Retina (tissue), 1 donor: ENCODE measurements at places on chromosomes 11 and 22.
A peak's percentile ranks its signal among the peaks of the same experiment; 100 is the strongest.

- DNase-seq, result peak; percentile 3
These were observed 12.2 kb upstream of the OR52D1 start for GRCh38 chr11:5476186-5476819.

DNA sequence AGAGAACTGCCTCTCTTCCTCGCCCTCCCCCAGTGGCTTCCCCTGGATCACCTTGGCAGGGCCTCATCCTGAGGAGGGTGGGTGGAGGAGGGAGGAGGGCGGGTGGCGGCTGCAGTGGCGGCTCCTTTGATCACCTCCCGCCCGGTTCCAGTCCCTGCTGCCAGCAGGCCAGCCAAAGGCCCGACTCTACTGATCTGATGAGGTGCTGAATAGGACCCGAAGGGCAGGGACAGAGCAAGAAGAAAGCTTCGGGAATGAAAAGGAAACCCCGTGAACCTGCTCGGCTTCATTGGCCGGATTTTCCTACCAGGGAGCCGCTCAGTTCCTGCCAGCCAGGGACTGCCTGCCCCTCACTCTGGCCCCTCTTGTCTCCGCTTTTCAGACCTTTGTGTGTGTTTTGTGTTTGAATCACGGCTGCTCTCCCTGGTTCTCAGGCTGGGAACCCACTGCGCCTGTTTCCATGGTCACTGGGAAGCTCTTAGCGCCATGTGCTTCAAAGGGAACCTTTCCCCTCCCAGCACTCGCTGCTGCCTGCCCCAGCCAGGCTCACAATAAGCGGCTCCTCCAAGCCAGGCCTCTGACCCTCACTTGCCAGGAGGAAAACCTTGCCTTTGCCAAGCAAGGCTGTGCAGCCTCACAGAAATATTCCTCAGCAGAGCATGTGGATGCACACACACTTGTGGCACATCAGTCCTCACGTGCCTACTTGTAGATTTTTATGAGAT is 56.8 kb downstream of the C22orf31 start:
- DNase-seq, result peak; percentile 84

GRCh38 chr11:95102733-95103132 is 13.1 kb downstream of the ENDOD1 start:
- DNase-seq, result no peak

DNA sequence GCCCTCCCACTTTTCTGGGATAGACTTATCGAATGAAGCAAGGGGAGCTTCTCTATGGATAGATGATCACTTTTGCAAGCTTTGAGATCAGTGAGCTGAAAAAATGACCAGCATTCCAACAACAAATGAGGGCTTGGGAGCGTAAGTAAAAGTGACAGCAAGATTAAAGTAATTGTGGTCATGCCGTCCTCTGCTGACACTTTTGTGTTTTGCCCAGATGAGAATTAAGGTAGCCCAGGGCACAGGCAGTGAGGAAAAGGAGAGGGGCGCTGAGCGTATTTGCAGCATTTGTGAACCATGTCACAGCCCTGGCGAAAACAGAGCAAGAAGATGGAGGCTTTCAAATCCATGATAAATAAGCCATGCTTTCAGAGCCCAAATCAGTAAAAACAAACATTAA is 24.6 kb upstream of the TMA7B start:
- peak; percentile 73 for DNase-seq

DNA sequence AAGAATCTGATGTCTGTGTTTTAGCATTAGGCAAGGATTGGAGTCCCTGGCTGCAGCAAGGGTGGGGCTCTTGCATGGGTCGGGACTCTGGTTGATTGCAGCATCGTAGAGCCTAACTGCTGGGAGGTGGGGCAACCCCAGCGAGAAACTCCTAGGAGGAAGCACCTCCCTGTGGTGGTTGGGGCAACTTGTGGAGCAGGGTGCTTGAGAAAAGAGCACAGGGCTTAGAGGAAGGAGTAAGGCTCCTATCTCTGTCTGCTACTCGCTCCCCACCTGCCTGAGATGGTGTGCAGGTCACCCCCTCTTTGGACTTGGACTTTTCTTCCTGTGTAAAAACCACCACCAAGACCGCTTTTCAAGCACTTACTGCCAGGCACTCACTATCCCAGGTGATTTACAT is 15.6 kb downstream of the SREBF2 start:
- no peak for DNase-seq

- no peak for DNase-seq
These were observed 22.0 kb downstream of the TAF1D start for GRCh38 chr11:93719310-93719709.

DNA sequence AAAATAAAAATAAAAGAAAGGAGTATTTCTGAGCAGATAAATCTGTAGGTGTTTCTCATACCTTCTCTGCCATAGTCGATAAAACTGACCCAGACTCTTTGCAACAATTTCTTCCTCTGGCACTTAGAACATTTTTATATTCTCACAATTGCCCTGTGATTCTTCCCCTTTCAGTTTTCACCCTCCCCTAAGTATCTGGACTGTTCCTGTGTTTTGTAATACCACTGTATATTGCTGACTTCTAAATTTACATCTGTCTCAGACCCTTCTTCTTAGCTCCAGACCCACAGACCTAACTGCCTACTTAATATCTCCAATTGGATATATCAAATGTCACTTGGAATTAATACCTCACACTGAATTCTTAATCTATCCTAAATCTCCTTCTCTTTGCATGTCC is 133.4 kb upstream of the DDI1 start:
- no peak for DNase-seq

DNA sequence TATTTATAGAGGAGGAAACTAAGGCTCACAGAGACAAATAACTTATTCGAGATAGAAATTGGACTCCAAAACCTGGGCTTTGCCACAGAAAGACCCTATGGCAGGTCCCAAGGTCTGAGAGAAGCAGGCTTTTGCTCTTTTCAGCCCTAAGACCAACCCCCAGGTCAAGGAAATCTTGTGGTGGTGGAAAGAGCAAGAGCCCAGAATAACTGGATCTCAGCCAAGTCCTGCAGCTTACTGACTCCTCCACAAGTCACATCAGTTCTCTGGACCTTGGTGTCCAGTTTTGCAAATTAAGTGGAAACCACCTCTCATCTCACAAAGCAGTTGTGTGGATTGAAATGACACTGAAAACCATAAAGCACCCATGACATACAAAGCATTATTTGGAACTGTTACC is 122.2 kb downstream of the C11orf58 start:
- DNase-seq, result no peak

DNA sequence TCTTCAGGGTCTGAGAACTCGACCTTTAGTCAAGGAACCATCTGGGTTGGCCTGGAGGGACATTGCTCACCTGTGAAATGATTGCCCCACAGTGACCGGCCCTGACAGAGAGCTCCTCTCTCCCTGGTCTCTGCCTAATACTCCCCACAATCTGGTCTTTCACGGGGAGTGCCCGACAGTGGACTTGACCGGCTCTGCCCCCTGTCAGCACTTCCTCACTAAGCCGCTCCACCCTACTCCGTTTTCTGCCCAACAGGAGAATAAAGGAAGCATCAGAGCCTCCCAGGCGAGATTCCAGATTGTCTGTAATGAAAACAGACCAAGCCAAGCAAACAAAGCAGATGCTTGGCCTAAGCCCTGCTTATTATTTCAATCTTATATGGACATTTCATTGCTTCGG is 87.8 kb downstream of the FBXO7 start:
- no peak for DNase-seq

GRCh38 chr22:21823740-21824444 is 43.6 kb downstream of the MAPK1 start:
- no peak for DNase-seq

DNA sequence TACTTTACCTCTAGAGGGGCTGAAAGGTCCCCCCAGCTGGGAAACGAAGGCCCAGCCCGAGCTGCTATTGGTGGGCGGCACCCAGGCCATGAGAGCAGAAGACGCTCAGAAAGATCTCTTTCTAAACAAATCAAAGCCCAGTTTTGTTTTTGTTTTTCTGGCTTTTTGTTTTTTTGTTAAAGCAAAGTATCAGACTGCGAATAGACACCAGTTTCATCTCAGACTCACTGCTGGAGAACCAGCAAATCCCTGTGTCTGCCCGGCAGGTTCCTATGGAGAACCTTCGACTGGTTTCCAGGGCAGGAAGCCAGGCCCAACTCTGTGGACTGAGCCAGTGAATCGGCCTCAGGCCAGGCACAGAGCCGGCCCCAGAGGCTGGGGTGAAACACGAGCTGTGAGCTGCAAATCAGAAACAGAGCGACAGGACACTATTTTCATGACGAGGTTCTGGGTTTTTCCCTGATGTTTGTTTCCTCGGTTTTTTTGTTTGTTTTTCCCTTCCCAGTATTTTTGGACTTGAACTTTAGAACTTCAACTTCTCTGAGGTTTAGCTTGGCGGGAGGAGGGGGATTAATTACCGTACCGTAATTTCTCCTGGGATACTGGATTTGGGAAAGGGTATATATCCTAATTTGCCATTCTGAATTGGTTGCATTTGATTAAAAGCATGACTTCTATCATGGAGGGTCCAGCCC is 16.0 kb upstream of the B4GALNT4 start:
- no peak for DNase-seq

DNA sequence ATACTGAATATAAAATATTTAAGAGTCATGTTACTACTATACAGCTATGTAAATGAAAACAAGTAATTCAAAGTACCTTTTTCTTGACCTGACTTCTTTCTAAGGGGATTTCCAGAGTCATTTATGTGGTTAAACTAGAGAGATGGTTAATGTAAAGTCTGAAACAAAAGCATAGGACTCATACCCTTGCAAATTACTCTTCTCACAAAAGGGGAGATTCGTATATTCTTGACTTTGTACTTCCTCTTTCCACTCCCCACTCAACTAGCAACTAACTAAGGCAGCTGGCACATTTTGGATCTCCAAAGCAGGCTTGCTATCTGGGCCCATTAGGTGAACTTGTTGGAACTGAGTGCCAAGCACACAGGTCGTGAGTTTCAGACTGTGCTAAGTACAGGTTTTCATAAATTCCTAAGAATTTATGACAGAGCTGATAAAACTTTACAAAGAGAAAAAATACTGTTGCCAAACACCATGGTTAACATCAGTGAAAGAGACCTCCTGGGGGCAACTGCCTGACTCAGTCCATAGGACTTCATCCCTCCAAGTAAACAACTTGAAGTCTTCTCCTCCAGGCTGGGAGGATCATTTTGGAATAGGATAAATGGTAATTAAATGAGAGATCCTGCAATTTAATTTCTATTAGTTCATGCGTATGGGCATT is 77.0 kb upstream of the DDI1 start:
- DNase-seq, result no peak

- no peak for DNase-seq
These were observed 28.4 kb upstream of the RAPSN start for GRCh38 chr11:47477323-47477722.

GRCh38 chr22:44714703-44715350 is 12.8 kb downstream of the PRR5 start:
- no peak for DNase-seq

DNA sequence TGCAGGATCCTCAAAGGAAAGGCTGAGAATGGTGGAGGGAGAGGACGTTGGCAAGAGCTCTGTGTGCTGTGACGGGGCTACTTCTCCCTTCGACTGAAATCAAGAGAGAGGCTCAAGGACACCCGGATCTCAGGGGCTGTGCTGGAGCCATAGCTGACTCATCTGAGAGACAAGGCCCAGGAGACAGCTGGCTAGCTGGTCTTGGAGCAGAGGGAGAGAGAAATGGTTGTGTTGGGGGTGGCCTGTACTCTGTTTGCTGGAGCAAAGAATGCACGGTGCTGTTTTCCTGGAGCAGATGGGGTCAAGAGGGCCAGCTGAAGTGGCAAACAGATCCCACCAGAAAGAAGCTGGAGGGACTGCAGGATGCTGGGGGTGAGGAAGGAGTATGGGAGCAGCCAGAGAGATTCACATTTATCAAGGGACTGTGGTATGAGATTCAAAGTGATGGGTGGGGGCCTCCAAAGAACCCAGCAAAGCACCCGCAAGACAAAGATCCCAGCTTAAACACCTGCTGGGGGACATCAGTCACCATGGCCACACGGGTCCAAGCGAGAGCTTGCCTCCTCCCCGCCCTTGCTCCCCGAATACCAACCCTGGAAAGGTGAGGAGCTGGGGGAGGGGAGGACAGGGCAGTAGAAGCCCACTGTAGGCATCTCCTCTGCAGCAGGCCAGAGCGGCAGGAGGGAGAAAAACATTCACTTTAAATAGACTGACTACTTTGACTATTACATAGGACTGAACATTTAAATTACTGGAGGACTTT is 40.8 kb downstream of the MAP6 start:
- DNase-seq, result peak; percentile 52

DNA sequence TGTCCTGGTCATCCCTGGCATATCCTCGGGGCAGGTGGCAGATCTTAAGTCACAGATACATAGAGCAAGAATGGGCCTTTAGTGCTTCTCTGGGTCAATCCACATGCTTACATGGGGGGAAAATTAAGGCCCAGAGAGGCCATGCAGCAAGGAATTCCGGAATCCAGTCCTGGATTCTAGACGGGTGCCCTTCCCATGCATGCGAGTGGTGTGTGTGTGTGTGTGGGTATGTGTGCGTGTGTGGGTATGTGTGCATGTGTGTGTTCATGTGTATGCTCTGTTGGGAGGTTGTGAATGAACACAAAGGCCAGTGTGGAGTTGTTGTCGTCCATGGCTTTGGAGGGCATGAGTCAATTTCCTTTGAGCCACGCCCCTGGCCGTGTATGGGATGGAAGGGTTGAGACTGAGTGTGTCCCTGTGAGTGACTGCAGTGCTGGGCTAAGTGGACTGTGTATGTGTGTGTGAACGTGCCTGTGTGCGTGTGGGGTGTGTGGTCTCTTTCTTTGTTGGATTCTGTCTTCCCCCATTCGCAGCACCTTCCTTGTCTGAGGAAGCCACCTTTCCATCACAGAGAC is 33.4 kb upstream of the EIF3D start:
- no peak for DNase-seq

GRCh38 chr22:38012604-38013072 is 28.3 kb upstream of the SOX10 start:
- no peak for DNase-seq

GRCh38 chr22:38411016-38411415 is 44.0 kb downstream of the KCNJ4 start:
- DNase-seq, result no peak

- DNase-seq, result no peak
These were observed 102.6 kb upstream of the LMO1 start for GRCh38 chr11:8366316-8366715.

- DNase-seq, result no peak
These were observed 51.2 kb downstream of the NFAM1 start for GRCh38 chr22:42380769-42381551.

- peak; percentile 28 for DNase-seq
These were observed 229.0 kb downstream of the BLID start for GRCh38 chr11:121886996-121887395.

GRCh38 chr11:121198491-121198890 is 94.1 kb upstream of the SC5D start:
- no peak for DNase-seq
